Psoas muscle (tissue), 8 donors: ENCODE measurements at places on chromosomes 7 and 10. TPM values are rescaled to one million over a fixed set of nuclear protein-coding genes. Genes with fewer than 3 reads are reported as not detected.

- H3K27ac ChIP-seq, result no peak overlapping the region
- peaks cover 5% of the 10 kb centered on the region for H3K4me1 ChIP-seq
- no peaks in the 10 kb centered on the region for H3K27me3 ChIP-seq
- H3K4me3 ChIP-seq, result no peak overlapping the region
- no peak for DNase-seq
These were observed 99.4 kb downstream of the MTPN start for GRCh38 chr7:135877805-135878204.

Gene GNGT1
- 0.07 TPM for polyA plus RNA-seq

Gene ETV1
- polyA plus RNA-seq, result 0.20 TPM

Gene TNKS2
- polyA plus RNA-seq, result 6.3 TPM

- no peaks in the 10 kb centered on the region for H3K36me3 ChIP-seq
- H3K27ac ChIP-seq, result peak overlapping the region; percentile 82
- DNase-seq, result no peak
- no peaks in the 10 kb centered on the region for H3K27me3 ChIP-seq
These were observed 39.2 kb downstream of the LDB3 start for GRCh38 chr10:86707505-86707904.

DNA sequence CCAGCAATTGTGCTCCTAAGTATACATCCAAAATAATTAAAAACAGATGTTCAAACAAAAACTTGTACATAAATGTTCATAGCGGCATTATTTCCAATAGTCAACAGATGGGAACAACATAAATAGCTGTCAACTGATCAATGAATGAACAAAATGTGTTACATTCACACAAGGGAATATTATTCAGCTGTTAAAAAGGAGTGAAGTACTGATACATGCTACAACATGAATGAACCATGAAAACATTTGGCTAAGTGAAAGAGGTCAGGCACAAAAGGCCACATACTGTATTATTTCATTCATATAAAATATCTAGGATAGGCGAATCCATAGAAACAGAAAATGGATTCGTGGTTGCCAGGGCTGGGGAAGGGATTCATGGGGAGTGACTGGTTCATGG is 109.1 kb downstream of the CDH23 start:
- H3K4me3 ChIP-seq, result no peak overlapping the region
- H3K4me1 ChIP-seq, result no peaks in the 10 kb centered on the region
- no peaks in the 10 kb centered on the region for H3K27me3 ChIP-seq
- no peak overlapping the region for H3K27ac ChIP-seq
- no peak for DNase-seq

GRCh38 chr7:78111386-78111785 is 312.8 kb downstream of the PHTF2 start:
- no peaks in the 10 kb centered on the region for H3K36me3 ChIP-seq
- no peak overlapping the region for H3K4me3 ChIP-seq
- no peak overlapping the region for H3K27ac ChIP-seq
- no peak for DNase-seq
- no peaks in the 10 kb centered on the region for H3K27me3 ChIP-seq

Gene GRM8
- 0.08 TPM for polyA plus RNA-seq

Gene BAMBI
- 0.66 TPM for polyA plus RNA-seq

DNA sequence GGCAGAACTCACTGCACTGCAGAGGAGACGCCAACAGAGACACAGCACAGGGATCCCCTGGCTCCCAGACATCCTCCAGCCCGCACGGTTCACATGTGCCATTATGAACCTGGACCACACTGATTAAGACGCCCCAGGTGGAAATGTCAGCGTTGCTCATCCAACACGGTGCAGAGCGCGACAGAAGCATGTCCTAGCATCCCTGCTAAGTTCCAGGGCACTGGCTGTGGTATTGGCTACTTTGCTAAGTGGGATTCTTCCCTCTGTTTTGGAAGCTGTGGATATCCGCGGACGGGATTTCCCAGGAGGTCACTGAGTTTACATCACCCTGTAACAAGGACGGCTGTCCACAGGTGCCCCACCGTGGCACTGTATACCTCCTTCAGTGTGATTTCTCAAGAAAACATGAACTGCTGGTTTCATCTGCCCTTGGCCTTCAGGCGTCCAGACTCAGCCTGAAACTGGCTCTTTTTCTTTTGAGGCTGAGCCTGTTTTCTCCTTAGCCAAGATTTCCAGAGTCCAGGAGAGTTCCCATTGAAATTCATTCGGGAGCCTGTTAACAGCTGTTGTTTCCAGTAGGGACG is 324.0 kb downstream of the WDR37 start:
- no peak overlapping the region for H3K4me3 ChIP-seq
- H3K27ac ChIP-seq, result no peak overlapping the region
- H3K4me1 ChIP-seq, result no peaks in the 10 kb centered on the region
- H3K27me3 ChIP-seq, result peaks cover 29% of the 10 kb centered on the region

- DNase-seq, result no peak
- peak overlapping the region; percentile 61 for H3K4me3 ChIP-seq
- H3K27me3 ChIP-seq, result no peaks in the 10 kb centered on the region
- H3K4me1 ChIP-seq, result peaks cover 65% of the 10 kb centered on the region
- H3K27ac ChIP-seq, result peak overlapping the region; percentile 90
These were observed 256.4 kb downstream of the KIAA1217 start for GRCh38 chr10:24465124-24465874.

GRCh38 chr7:4724648-4725013 is 42.5 kb downstream of the FOXK1 start:
- H3K27me3 ChIP-seq, result no peaks in the 10 kb centered on the region
- peaks cover 44% of the 10 kb centered on the region for H3K4me1 ChIP-seq
- no peaks in the 10 kb centered on the region for H3K36me3 ChIP-seq
- peak overlapping the region; percentile 69 for H3K4me3 ChIP-seq
- peak overlapping the region; percentile 97 for H3K27ac ChIP-seq

Gene GSTO2
- 4.6 TPM for polyA plus RNA-seq

GRCh38 chr10:13095094-13095493 is 4.9 kb upstream of the OPTN start:
- DNase-seq, result no peak
- no peaks in the 10 kb centered on the region for H3K4me1 ChIP-seq
- no peaks in the 10 kb centered on the region for H3K27me3 ChIP-seq
- H3K27ac ChIP-seq, result no peak overlapping the region
- no peak overlapping the region for H3K4me3 ChIP-seq

GRCh38 chr7:26022982-26023381 is 129.0 kb upstream of the NFE2L3 start:
- H3K36me3 ChIP-seq, result no peaks in the 10 kb centered on the region
- no peaks in the 10 kb centered on the region for H3K27me3 ChIP-seq

Gene EIF4EBP2
- 33.8 TPM for polyA plus RNA-seq

GRCh38 chr7:135273581-135273980 is 39.9 kb downstream of the STRA8 start:
- no peaks in the 10 kb centered on the region for H3K36me3 ChIP-seq
- H3K27ac ChIP-seq, result no peak overlapping the region
- no peaks in the 10 kb centered on the region for H3K27me3 ChIP-seq
- no peaks in the 10 kb centered on the region for H3K4me1 ChIP-seq

Gene URGCP
- polyA plus RNA-seq, result 31.8 TPM

Gene ARL3
- polyA plus RNA-seq, result 4.9 TPM

DNA sequence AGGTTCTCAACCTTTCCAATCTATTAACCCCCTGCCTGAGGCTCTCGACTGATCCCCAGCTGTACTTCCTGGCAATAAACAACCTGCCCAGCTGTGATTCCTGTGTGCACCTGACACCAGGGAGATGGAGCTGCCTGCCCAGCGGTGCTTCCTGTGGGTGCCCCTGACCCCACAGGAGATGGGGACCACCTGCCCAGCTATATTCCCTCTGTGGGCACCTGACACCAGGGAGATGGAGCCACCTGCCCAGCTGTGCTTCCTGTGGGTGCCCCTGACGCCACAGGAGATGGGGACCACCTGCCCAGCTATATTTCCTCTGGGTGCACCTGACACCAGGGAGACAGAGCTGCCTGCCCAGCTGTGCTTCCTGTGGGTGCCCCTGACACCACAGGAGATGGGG is 184.0 kb downstream of the DIP2C start:
- no peak for DNase-seq
- no peak overlapping the region for H3K27ac ChIP-seq
- no peaks in the 10 kb centered on the region for H3K36me3 ChIP-seq
- H3K4me1 ChIP-seq, result peaks cover 24% of the 10 kb centered on the region
- H3K27me3 ChIP-seq, result no peaks in the 10 kb centered on the region
- H3K4me3 ChIP-seq, result no peak overlapping the region

Gene HGF
- 0.35 TPM for polyA plus RNA-seq

Gene GPRIN2
- not detected for polyA plus RNA-seq

GRCh38 chr10:93548376-93549071 is 17.9 kb upstream of the FFAR4 start:
- no peak overlapping the region for H3K4me3 ChIP-seq
- no peaks in the 10 kb centered on the region for H3K36me3 ChIP-seq
- H3K4me1 ChIP-seq, result no peaks in the 10 kb centered on the region
- H3K27ac ChIP-seq, result no peak overlapping the region
- no peak for DNase-seq

GRCh38 chr10:46232084-46232483 is 54.7 kb upstream of the ANTXRL start:
- no peak overlapping the region for H3K4me3 ChIP-seq
- H3K36me3 ChIP-seq, result no peaks in the 10 kb centered on the region
- no peaks in the 10 kb centered on the region for H3K27me3 ChIP-seq
- H3K4me1 ChIP-seq, result no peaks in the 10 kb centered on the region

DNA sequence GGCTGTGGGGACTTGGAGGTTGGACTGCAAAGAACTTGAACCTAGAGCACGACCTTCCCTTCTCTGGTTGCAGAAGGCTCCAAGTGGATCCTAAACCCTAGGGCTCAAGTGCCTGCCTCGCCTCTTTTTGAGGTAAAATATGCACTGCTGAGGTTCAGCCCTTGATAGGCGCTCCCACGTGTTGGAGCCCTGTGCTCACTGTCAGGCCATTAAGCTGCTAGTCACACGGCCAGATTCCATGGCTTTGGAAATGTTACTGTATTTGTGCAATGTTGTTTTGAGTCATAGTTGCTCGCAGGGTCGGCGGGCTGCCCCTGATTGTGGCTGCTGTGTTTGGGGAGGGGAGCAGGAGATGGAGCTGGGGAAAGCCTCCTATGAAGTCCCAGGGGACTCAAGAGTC is 39.8 kb upstream of the PCBD1 start:
- no peaks in the 10 kb centered on the region for H3K4me1 ChIP-seq
- H3K4me3 ChIP-seq, result no peak overlapping the region
- no peak overlapping the region for H3K27ac ChIP-seq
- DNase-seq, result no peak

DNA sequence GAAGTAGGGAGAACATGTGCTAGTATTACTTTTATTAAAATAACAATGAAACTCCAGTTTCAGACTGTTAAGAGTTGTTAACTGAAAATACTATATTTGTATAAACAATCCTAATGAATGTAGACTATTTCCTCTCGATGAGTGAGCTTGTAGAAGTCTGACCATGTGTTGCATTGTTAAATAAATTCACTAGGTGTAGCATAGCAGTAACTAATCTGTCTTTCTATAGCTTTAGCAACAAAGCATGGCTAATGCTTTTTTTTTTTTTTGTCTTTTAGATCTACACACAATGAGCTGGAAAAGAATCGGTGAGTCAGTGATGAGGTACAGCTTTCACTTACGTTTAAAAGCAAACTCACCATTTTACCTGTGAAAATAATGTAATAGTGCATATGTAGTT is 37.1 kb downstream of the MXI1 start:
- H3K27me3 ChIP-seq, result no peaks in the 10 kb centered on the region
- H3K36me3 ChIP-seq, result peaks cover 17% of the 10 kb centered on the region
- H3K4me1 ChIP-seq, result peaks cover 15% of the 10 kb centered on the region
- DNase-seq, result no peak
- no peak overlapping the region for H3K27ac ChIP-seq
- no peak overlapping the region for H3K4me3 ChIP-seq
